ENCODE measurements at places on chromosomes 5 and 9.

DNA sequence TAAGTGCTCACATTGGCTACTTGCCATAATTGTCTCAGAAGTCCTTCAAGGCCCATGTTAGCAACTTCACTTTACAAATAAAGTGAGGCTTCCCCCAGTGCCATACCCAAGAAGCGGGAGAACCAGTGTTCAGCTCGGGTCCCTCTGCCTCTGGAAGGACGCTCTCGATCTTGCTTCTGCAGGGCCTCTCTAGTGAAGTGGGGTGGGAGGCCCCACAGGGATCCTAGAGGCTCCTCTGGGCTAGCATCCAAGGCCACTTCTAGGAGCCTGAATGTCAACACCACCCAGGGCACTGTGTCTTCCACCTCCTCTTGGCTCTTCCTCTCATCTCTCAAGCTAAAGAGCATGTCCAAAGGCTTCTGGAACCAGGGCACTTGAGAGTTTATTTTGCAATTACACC is 282.5 kb downstream of the GADD45G start:
- no peak for DNase-seq

DNA sequence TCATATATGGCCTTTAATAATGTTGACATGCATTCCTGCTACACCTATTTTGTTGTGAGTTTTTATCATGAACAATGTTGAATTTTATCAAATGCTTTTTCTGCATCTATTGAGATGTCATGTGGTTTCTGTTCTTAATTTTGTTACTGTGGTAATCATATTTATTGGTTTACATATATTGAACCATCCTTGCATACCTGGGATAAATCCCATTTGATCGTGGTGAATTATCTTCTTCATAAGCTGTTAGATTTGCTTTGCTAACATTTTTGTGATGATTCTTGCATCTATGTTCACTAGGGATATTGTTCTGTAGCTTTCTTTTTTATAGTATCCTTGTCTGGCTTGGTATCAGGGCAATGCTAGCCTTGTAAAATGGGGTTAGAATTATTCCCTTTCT is 222.0 kb downstream of the WDR70 start:
- DNase-seq, result no peak

DNA sequence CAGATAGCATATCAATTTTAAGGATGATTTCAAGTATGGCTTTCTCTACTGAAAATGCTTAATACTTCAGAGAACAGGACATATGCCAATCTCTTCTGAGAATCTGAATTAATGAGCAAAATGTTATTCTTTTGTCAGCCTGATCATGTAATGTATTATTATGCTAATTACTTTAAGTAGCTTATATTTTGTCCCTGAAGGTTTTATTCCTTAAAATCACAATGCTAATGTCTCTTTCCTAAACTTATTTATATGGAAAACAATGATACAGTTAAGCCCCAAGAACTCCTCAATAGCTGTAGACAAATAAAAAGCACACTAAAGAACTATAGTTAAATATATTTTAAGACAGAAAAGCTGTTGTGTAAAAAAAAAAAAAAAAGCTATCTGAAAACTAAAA is 256.9 kb upstream of the PTPRD start:
- no peak for DNase-seq

DNA sequence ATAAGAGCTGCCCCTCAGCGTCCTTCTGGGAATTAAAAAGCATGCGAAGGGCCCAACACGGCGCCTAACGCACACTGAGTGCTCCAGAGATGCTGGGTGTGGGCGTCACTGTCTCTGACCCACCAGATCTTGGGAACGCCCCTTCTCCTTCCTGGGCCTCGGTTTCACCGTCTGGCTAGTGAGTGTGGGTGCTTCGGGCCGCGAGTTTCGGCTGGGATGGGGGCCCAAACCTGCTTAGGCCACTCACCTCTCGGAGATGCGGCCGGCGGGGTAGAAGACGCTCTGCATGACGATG is 3.7 kb downstream of the PIP5KL1 start:
- no peak for DNase-seq

- DNase-seq, result no peak
Measured at GRCh38 chr5:69404659-69405330, 10.1 kb upstream of the MARVELD2 start.

DNA sequence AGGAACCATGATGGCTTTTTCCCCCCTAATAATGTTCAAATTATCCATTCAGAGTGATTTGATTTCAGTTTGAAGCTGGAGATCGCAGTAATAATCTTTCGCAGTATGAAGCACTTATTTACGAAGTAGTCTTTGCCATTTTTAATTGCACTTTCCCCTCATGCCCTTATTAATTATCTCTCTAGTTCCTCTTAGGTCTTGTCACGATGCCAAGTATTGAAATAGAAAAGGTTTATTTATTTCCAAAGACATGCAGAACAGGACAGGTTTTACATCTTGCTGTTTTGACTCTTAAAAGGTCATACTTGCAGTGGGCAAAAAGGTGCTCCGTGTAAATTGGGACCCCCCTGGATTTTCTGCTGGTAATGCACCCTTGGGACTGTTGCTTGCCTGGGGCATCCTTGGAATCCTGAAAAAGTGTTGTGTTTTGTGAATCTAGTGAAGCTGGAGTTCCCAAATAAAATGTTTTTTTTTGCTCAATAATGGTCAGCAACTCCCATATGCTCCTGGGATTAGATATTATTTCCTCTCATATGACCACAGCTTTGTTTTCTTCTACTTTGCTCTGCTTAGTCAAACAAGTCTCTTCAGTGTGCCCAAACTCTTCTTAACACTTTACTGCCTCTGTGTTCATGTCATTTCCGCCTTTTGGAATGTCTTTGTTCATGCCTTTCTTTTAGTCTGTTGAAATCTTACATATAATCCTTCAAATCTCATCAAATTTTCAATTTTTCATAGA is 278.3 kb downstream of the TMEM38B start:
- no peak for DNase-seq

- no peak for DNase-seq
Measured at GRCh38 chr5:127101533-127101932, 28.2 kb upstream of the C5orf63 start.

GRCh38 chr9:124887832-124888231 is 25.9 kb downstream of the ARPC5L start:
- DNase-seq, result no peak

GRCh38 chr5:87853541-87853940 is 415.1 kb downstream of the TMEM161B start:
- DNase-seq, result no peak

DNA sequence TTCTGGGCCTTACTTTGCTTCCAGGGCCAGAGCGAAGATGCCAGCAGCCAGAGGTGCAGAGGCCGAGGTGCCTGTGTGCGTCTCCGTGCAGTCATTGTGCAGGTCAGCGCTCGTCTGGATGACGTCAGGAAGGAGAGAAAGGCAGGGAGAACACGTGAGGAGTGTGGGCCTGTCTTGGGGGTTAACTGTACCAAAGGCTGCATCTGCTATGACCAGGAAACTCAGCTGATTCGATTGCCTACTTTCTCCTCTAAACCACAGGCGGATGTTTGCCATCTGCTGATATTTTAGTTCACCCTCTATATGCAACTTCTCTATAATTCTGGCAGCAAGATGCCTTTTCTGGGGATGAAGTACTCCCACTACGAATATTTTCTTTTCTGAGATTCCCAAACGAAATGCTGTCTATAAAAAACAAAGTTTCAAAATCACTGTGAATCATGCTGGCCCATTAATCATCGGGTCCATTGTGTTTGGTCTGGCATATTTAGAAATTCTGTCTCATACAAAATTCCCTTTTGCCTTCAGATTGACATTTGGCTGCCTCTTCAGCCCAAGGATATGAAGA is 24.8 kb downstream of the PCSK1 start:
- peak; percentile 98 for DNase-seq

DNA sequence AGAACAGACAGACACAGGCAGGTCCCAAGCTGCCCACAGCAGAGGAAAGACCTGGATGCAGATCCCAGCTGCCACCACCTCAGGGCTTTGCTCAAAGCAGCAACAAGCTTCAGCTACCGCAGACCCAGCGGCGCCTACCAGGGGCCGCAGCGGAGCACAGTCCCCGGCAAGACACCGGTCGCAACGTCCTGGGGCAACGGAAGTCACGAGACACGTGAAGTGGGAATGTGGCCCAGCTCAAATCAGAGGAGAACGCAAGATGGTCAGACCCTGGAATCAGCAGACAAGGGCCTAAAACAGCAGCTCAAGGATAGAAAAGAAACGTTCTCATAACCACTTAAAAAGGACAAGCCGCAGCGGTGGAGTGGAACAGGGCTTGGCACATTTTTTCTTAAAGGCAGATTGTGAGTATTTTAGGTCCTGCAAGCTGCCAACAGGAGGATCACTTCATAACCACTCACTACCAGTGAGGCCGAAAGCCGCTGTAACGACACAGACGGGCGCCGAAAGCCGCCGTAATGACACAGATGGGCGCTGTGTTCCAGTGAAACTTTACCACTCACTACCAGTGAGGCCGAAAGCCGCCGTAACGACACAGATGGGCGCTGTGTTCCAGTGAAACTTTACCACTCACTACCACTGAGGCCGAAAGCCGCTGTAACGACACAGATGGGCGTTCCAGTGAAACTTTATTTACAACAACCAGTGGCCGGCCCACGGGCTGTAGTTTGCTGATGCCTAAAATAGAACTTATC is 21.7 kb downstream of the SLC9A3 start:
- DNase-seq, result no peak

- no peak for DNase-seq
Measured at GRCh38 chr9:121304707-121305106, 36.7 kb downstream of the GSN start.

Data from RWPE1 (cell line).